ENCODE measurements at places on chromosomes 3 and 15. TPM values are rescaled to one million over a fixed set of nuclear protein-coding genes. Genes with fewer than 3 reads are reported as not detected.

The LDHAL6B gene
- not detected for total RNA-seq

The RAD54L2 gene
- total RNA-seq: 36.1 TPM

The CRYGS gene
- total RNA-seq: 0.21 TPM

The DUOXA1 gene
- 0.31 TPM for total RNA-seq

The CEP19 gene
- 0.73 TPM for total RNA-seq

The GRM7 gene
- total RNA-seq: not detected

The RBMS3 gene
- 2.1 TPM for total RNA-seq

The ALG1L2 gene
- total RNA-seq: not detected

The ESYT3 gene
- 0.21 TPM for total RNA-seq

The IL12A gene
- 4.1 TPM for total RNA-seq

The CCRL2 gene
- total RNA-seq: 91.9 TPM

The CDHR4 gene
- not detected for total RNA-seq

The ZNF660 gene
- total RNA-seq: 0.21 TPM

The CPEB1 gene
- total RNA-seq: not detected

The GABRG3 gene
- total RNA-seq: under 0.01 TPM

The TNFAIP8L3 gene
- total RNA-seq: 0.31 TPM

The EFHB gene
- 0.73 TPM for total RNA-seq

The CFAP44 gene
- total RNA-seq: 5.8 TPM

The ZNF860 gene
- total RNA-seq: 0.52 TPM

The NPAP1 gene
- not detected for total RNA-seq

The GCNT3 gene
- total RNA-seq: not detected

The SLC28A1 gene
- not detected for total RNA-seq

The MINAR1 gene
- 0.42 TPM for total RNA-seq

The RTP1 gene
- total RNA-seq: not detected

The CA12 gene
- not detected for total RNA-seq

The BLOC1S6 gene
- total RNA-seq: 102 TPM

The SLC9A9 gene
- 15.1 TPM for total RNA-seq

The GCSAM gene
- 6.4 TPM for total RNA-seq

The RPP14 gene
- 10.2 TPM for total RNA-seq

The THPO gene
- not detected for total RNA-seq

The RHOV gene
- not detected for total RNA-seq

The ZMYND10 gene
- total RNA-seq: 0.10 TPM

The PAK6 gene
- 0.42 TPM for total RNA-seq

The TTLL13 gene
- 0.31 TPM for total RNA-seq

The POC1A gene
- 0.21 TPM for total RNA-seq

The FGF7 gene
- 0.10 TPM for total RNA-seq

The PP2D1 gene
- total RNA-seq: not detected

The NOX5 gene
- not detected for total RNA-seq

The SPSB4 gene
- not detected for total RNA-seq

The STAB1 gene
- total RNA-seq: 42.6 TPM

The ANKRD63 gene
- total RNA-seq: not detected

Data from mononuclear cell (primary cell).